Endothelial cell (in vitro differentiated cells): ENCODE measurements at places on chromosomes 1 and 21.

GRCh38 chr1:89965193-89965768, 29.6 kb upstream of the ZNF326 start:
- no peak for DNase-seq

GRCh38 chr1:184745929-184746638, 8.6 kb downstream of the EDEM3 start:
- no peak for DNase-seq

- no peak for DNase-seq
Observed at GRCh38 chr1:75129983-75130789, 4.0 kb upstream of the LHX8 start.

GRCh38 chr1:189851806-189852367, 625.8 kb downstream of the BRINP3 start:
- no peak for DNase-seq

GRCh38 chr1:204712708-204713430, 27.3 kb upstream of the LRRN2 start:
- DNase-seq = no peak

GRCh38 chr1:148353461-148354283, 129.4 kb downstream of the PPIAL4G start:
- no peak for DNase-seq

GRCh38 chr1:216368249-216368648, 55.0 kb downstream of the USH2A start:
- DNase-seq = no peak

DNA sequence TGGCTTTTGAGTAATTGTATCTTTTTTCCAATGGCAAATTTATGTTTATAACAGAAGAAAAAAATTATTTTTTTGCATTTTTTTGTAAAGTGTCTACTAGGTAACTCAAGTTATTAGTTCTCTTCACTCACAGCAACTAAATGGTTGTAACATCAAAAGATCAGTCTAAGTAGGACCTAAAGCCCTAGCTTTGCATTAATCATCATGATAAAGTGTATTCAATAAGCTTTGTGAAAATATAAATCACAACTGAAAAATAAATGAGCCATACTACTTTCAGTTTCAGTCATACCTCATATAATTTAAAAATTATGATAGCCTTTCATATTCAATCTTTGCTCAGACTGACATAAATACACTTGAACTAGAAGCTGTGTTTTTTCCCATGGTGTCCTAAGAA, 6.9 kb downstream of the TAF5L start:
- no peak for DNase-seq

DNA sequence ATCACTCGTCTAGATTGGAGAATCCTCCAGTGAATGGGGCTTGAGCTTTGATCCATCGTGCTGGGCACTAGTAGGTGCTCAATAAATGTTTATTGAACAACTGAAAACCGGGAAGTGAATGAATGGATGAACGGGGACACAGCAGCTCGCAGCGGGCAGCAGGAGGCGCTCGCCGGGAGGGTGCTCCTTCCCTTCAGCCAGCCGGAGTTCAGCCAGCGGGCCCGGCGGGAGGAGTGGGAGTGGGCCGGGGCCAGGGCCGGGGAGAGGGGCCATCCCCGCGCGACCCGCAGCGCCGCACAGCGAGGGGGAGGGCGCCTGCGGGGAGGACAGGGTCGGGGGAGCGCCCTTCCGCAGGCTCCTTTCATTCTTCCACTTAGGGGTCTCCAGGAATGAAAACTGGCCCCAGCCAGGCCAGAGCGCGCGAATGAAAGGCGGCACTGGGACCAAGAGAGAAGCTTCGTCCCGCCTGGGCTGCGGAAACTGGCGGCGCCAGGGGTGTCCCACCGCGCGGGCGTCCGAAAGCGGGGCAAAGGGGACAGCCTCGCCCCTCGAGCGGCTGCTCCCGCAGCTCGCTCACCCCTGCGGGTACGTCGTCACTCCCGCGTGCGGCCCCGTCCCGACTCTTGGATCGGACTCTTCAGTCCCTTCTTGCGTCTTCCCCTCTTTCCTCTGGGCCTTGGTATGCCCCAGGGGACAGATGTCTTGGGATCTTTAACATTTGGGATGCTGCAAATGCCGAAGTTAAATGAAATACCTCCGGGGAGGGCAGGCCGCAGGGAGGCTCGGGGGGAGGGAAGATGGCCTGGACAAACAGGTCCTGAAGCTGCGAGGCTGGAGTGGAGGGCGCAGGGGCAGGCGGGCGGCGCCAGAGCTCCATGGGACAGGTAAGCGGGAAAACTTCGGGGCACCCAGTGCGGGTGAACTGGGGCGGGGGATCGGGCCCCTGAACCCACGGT, 3.6 kb upstream of the INAVA start:
- DNase-seq = peak; percentile 76

DNA sequence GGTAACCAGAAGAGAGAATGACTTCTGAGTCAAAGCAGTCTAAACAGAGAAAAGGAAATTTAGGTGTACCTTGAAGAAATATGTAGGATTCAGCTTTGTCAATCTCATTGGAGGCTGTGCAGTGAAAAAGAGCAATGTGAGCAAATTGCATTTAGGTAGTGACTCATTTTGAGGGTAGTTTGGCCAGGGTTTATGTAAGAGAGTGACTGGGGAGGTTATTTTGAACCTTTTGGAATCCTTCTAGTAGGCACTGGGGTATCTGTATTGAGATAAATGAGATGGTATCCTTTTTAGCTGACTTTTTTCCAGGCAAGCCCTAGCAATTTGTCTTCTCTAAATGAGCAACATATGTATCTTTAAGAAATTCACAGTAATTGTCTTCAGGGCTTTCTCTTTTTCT, 95.9 kb downstream of the DISP1 start:
- DNase-seq = no peak

DNA sequence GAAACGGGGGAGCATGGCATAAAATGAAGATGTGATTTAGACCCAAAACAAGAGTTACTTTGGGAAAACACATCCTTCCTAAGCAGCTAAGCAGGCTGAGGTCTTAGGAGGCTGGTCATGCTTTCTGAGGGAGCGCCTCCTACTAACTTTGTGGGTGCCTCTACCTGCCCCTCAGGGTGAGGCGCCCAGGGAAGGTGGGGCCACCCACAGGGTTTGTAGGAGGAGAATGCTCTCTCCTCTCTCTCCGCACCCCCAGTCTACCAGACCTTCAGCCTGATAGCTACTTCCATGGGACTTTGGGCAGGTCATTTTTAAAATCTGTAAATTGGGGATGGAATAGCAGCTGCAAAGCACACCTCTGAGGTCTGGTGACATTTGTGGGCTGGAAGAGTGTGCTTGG, 23.8 kb downstream of the SLC27A3 start:
- no peak for DNase-seq

DNA sequence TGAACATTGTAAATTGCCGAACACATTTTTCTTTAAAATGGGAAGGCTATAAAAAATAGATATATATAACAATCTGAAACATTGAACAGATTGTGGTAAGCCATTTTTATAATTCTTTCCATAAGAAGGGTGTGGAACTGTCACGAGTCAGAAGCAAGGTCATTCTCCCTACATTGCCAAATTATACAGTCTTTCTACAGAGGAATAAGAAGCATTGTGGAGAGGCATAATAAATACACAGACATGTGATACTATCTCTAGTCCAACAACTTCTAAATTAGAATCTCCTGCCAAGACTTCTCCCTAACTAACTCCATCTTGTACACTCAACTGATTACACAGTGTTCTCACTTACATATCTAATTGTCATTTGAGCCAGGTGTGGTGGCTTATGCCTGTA, 227.9 kb downstream of the CENPF start:
- no peak for DNase-seq

DNA sequence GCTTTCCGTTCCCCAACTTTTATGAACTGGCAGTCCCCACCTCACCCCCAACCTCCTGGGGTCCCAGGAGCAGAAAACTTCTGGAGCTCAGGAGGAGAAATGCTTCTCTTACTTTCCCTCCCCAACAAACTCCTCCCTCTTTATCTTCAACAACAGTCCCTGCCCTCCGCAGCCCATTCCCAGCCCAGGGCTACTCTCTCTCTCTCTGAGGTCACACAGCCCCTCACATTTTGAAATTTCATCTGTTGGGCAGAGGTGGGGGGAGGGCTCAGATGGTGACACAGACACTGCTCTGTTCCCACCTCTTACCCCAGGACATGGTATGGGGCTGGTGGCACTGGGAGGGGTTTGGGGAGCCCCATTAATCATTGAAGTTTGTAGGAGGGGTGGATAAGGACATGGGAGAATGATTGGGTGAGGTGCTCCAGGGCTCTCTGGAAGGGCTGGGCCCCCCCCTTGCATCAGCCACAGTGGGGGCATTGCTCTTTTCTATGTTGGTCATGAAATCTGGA, 6.0 kb downstream of the PIK3CD start:
- DNase-seq = no peak

DNA sequence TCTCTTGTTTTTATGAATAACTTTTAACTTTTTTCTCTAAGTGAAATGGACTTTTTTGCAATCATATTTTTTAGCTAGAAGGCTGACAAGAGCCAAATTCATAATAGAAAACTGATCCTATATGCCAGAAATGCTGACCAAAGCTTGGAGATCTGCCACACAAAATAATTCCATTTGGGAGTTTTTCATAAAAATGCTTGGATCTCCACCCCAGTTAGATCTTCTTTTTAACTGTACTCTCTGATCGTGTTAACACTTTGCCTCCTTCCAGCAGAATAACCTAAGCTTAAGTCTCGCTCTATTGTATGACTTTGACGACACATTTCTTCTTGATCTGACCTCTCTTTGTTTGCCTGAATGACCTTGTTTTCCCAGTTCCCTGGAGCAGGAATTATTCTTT, 16.8 kb downstream of the FLG2 start:
- no peak for DNase-seq

DNA sequence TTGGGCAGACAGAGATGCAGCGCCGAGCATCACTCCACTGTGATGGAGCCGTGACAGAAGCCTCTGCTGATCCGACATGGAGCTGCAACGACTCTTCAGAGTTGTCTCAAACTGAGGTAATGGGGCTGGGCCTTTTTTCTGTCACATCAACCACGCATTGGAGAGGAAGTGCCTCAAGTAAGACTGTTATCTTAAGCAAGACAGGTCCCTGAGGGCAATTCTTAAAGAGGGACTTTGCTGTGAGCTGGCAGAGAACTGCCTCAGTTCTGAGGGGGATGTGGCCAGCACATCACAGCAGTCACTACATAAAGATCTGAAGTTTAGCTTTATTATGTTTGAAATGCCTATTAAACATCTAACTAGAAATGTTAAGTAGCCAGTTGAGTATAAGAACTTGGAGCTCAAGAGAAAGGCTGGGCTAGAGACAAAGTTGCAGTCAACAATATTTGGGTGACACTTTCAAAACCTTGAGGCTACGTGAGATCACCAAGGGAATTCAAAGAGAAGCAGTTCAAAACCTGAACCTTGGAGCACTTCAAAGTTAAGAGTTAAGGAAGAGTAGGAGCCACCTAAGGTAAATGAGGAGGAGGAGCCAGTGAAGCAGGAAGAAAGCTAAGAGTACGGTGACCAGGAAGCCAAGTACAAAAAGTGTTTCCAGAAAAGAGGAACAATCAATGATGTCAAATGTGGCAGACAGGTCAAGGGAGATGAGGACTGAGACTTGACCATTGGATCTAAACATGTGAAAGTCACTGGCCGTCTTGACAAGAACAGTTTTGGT, 54.2 kb upstream of the BCL9 start:
- no peak for DNase-seq

GRCh38 chr1:89699451-89699986, 66.6 kb downstream of the LRRC8C start:
- no peak for DNase-seq

GRCh38 chr1:83017276-83017675, 981.7 kb downstream of the TTLL7 start:
- no peak for DNase-seq

- DNase-seq = no peak
Observed at GRCh38 chr1:225766967-225767633, 10.5 kb upstream of the SRP9 start.

- no peak for DNase-seq
Observed at GRCh38 chr1:214019499-214019898, 31.7 kb downstream of the PROX1 start.

GRCh38 chr1:163094182-163094581, 25.0 kb downstream of the RGS4 start:
- no peak for DNase-seq

GRCh38 chr1:242824435-242824834, 299.9 kb upstream of the PLD5 start:
- no peak for DNase-seq

DNA sequence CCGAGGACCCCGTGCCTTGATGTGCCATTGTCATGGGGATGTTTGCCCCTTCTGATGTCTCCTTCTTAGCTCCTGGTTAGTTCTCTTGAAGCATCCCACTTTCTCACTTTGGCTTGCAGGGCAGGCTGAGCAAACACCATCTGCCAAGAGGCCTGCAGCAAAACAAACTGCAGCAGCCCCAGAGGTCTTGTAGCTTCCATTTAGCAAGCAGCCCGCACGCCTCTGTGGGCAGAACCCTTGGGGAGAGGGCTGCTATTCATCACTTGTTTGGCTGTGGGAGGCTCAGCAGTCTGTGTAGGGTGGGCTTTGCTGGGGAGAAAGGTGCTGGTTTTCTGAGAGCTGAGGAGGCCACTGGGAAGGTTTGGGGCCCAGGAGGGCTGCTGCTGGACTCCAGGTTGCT, 56.7 kb downstream of the KCNC4 start:
- no peak for DNase-seq

- DNase-seq = no peak
Observed at GRCh38 chr1:113857776-113858175, 13.7 kb downstream of the PTPN22 start.

DNA sequence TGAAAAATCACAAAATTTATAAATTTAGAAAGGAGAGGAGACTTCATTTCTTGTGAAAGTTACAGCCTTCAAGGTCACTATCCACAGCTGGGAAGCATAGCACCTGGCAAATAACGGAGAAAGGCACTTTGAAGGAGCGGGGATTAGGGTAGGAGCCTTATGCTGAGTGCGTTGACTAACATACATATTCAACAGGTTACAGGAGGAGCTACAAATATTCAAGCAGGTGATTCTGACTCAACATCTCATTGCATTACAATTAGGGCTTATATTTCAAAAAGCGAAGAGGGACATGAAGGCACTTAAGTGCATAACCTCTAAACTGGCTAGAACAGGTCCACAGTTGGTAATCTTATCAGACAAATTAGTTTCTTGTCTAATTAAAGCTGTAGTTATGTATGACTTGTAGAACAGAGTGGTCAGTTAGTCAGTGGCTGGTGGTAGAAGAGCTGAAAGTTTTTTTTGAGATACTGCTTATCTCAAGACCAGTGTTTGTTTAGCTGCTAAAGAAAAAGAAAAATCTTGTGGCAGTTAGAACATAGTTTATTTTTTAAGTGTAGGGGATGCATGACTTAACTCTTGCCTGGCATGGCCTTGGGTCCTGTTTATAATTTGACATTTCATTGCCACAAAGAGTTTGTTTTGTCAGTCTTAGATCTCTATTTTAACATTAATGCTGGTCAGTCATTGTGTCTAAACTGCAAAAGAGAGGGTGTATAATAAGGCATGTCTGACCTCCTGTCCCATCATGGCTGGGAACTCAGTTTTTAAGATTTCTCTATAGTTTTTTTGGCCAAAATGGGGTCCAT, 311.5 kb downstream of the DUSP10 start:
- DNase-seq = no peak

GRCh38 chr1:101453844-101454243, 217.0 kb downstream of the S1PR1 start:
- DNase-seq = no peak

GRCh38 chr1:222140206-222140605, 398.3 kb upstream of the DUSP10 start:
- DNase-seq = no peak

GRCh38 chr1:160829766-160830165, 32.9 kb downstream of the CD244 start:
- no peak for DNase-seq

GRCh38 chr1:56527548-56528302, 51.6 kb downstream of the PLPP3 start:
- no peak for DNase-seq
